T-helper 1 cell (primary cell): ENCODE measurements at places on chromosomes 11 and 22.

DNA sequence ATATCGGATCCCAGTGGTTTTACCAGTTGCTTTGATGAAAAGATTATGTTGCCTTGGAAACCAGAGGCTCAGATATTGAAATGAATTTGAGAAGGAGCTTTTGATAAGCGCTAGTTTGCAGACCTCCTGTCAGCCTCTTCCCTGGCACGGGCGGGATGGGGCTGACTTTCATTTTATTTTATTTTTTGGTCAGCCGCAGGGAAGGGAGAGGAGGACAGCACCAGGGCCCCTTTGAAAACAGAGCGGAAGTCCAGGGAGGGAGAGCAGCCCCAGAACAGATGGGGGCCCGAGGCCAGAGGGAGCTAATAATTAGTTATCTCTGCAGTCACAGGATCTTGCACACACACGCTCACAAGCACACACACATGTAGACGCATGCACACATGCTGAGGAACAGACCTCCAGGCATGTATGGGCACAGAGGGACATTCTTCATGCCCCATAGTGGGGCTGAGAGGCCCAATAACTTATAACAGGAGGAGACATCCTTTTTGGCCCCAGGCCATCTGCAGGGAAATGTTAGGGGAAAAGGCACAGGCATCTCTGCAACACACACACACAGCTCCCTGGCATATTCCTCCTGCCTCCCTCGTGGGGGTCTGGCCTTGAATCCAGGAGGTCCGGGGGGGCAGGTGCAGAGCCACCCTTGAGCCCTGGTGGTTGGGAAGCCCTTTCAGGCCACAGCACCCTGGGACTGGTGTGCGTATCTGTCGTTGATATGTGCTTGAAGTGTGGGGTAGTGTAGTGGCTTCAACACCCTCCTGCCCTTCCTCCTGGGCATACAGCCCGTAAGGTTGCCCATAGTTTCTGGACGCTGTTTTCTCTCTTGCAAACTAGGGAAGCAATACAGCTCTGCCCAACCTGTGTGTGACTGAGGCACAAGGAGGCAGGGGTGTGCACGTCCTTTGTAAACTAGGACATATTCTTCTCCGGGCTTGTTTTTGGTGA lies 117.3 kb downstream of the CEP164 start:
- DNase-seq: no peak

- DNase-seq: no peak
These were observed 5.7 kb upstream of the MMP20 start for GRCh38 chr11:102630598-102631448.

DNA sequence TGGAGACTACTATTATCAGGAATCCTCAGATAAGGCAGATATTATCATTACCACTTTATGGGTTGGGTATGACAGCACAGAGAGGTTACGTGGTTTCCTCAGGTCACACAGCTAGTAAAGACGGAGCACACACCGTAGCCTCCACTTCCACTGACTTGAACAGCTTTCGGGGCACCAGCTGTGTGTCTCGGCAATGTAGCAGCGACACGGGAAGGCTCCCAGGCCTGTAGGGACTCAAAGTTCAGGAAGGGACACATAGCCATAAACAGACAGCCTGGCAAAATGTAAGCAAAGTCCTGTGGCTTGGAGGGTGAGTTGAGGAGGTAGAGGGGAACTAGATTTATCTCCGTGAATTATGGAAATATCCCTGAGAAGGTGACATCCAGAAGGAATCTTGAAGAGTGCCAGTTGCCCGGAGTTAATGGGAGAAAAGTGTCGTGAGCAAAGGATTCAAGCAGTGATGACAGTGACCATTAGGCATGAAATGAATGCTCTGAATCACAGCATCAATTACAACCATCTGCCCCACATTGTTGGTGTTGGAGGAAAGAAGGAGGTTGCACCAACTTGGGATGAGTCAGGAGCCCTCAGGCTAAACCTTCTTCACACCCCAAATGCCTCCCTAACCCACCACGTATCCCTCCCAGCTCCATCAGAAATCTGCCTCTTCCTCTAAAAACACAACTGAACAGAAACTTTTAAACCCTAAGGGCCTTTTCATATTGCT lies 106.7 kb upstream of the ASPHD2 start:
- DNase-seq: no peak

- DNase-seq: no peak
These were observed 14.4 kb upstream of the OSBP start for GRCh38 chr11:59629996-59630395.

DNA sequence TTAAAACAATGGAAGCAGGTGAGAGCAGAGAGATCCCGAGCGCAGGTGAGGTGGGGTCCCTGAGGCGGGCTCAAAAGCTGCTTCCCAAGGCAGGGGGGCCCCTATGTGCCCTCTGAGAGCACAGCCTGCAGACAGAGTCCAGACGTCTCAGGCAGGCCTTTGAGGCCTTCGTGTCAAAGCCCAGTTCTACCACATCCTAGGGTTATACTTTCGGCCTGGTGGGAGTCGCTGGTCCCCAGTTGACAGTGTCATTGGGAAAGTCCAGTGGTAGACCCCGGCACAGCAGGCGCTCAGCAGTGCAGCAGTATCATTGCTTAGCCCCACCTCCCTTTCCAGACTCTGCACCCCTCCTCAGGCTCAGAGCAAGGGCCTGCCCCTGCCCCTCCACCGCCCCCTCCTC lies 9.1 kb downstream of the LINC01488 start:
- no peak for DNase-seq
